NCI-H774 (cell line): ENCODE measurements at places on chromosomes 3 and 15.

DNA sequence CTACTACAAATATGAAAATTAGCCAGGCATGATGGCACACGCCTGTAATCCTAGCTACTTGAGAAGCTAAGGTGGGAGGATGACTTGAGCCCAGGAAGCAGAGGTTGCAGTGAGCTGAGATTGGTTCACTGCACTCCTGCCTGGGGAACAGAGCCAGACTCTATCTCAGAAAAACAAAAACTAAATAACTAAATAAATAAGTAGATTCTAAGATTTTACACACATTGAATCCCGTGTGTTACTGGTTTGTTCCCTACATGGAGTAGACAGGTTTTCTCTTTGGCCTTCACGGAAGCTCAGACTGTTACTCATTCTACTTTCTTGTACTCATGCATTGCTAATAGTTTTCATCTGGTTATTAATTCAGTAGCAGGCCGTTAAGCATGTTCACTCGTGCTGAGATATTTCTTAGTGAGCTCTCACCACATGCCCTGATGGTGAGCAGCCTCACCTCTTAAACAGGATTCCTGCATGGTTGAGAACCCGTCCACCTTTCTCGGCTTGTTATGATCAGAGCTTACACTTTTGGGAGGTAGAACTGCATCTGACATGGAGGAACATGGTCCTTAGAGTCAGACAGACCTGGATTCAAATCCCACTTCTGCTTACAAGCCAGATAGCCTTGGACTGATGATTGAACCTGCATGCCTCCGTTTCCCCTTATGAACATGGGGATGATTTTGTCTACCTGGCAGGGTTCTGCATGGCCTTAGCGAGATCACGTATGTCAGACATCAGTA is 49.1 kb downstream of the CMTM7 start:
- DNase-seq: no peak

DNA sequence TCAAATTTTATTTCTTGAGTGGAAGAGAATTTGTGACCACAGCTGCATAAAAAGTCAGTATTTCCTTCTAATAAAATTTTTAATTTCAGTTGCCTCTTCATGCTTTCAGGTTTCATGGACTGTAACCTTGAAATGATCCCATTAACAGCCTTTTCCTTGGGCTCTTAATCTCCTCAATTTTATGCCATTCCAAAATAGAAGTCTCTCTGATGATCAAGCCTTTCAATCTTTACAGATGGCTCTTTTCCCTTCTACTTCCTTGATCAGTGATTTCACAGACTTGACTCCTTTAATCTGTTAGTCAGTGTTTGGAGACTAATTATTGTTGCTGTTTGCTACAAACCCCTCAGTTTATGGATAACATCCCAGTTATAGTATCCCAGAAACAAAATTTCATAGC is 11.9 kb downstream of the TSC22D2 start:
- no peak for DNase-seq

- DNase-seq: peak; percentile 45
Measured at GRCh38 chr15:43518197-43518761, 871 bp downstream of the MAP1A start.

DNA sequence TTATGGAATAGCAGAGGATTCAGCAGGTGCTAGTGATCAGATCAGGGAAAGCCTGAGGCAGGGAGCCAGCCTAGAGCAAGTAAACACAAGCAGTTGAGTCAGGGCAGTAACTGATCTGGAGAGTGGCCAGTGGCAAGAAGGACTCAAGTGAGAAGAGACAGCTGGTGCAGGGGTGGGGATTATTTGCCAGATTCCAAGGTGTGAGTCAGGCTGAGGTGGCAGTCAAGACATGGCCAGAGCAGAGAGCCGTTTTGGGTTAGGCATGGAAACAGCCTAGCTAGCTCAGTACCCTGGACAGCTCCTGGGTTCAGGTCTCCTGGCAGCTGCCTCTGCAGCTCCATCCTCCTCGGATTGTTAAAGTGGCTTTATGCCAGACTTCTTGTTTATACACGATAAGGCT is 281.9 kb upstream of the ONECUT1 start:
- no peak for DNase-seq

GRCh38 chr3:95752199-95752598 is 1062.2 kb upstream of the EPHA6 start:
- DNase-seq: no peak

GRCh38 chr15:38129531-38130204 is 123.0 kb upstream of the SPRED1 start:
- DNase-seq: no peak

GRCh38 chr15:41347236-41347635 is 14.6 kb downstream of the NUSAP1 start:
- no peak for DNase-seq

- DNase-seq: no peak
Measured at GRCh38 chr3:123067689-123068600, 1.1 kb downstream of the PDIA5 start.

DNA sequence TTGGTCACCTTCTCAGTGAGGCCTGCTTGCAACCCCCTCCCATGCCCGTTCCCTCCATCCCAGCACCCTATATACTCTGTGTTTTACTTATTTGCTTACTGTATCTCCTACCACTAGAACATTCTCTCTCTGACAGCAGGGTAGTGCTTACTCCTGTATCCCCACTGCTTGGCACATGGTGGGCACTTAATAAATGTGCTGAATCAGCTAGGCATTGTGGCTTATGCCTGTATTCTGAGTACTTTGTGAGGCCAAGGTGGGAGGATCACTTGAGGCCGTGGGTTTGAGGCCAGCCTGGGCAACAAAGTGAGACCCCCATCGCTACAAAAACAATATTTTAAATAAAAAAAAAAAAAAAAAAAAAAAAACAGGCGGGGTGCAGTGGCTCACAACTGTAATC is 7.6 kb upstream of the SHISA5 start:
- DNase-seq: no peak

DNA sequence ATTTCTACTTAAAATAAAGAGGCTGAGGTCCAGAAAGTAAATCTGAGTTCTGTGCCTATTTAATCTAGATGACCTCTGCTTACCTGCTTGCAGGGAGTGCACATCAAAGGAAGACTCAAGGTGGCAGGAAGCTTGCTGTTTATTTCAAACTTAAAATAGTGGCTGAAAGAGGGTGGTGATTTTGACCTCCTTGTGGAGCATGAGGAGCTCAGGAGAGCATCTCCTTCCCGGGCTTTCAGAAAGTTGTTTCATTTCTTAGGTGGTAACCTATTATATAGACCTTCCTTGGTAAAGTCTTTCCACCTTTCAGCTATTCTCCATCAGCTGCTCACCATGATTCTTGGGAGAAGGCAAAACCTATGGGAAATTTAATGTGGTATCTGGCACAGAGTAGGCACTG is 494 bp downstream of the GCSAM start:
- no peak for DNase-seq

DNA sequence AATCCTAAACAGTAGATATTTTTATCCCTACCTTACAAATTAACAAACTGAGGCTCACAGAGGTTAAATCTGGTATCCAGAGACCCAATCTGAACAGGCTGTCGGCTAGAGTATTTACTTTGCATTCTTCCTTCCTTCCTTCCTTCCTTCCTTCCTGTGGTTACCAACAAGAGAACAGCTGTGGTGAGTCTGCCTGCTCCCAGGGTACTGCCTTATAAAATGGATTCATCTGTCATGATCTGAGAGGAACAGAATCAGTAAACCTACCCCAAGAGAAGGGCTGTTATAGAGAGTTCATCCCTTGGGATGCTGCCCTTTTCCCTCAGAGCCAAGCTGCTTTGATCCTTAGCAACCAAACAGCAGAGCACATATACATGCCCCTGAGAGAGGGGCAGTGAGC is 3.6 kb downstream of the GADL1 start:
- no peak for DNase-seq

GRCh38 chr3:79018671-79019136 is 749.1 kb downstream of the ROBO1 start:
- DNase-seq: no peak

DNA sequence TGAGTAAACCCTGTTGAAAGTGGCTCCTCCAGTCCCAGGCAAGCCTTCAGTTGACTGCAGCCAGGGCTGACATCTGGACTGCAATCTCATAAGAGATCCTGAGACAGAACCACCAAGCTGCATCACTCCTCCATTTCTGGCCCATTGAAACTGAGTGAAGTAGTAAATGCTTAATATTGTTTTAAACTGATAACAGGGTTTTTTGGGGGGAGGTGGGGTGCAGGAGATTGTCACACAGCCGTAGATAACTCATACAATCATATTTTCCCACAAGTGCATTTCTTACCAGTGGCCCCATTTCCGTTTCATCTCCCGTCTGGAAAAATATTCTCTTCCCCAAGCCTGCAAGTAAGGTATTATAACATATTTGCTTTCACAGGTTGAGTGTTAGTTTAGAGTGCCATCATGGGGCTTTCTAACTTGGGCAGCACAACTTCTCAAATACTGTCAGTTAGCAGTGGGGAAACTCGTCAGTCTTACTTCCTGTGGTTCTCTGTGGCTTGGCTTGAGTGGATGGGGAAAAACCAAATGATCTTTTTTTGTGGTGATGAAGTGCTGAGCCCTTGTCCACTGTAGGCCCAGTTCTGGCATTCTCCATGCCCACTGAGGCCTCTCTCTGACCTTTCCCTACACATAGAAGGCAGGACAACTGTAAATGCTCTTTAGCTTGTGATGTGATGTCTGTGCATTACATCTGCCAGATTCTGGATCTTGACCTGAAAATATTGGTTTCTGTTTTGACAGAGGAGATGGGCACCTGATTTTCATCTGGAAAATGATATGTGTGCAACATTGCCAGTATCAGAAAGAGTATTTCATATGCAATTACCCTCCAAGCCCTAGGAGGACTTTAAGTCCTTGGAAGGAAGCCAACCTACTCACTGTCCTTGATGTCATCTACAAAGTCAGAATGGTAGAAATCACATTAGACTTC is 90.1 kb upstream of the BHLHE40 start:
- DNase-seq: no peak

- DNase-seq: peak; percentile 32
Measured at GRCh38 chr3:56415652-56416051, 52.6 kb downstream of the ERC2 start.

GRCh38 chr3:142459929-142460328 is 12.1 kb upstream of the XRN1 start:
- no peak for DNase-seq

GRCh38 chr3:43718296-43718695 is 27.6 kb downstream of the ABHD5 start:
- DNase-seq: no peak

DNA sequence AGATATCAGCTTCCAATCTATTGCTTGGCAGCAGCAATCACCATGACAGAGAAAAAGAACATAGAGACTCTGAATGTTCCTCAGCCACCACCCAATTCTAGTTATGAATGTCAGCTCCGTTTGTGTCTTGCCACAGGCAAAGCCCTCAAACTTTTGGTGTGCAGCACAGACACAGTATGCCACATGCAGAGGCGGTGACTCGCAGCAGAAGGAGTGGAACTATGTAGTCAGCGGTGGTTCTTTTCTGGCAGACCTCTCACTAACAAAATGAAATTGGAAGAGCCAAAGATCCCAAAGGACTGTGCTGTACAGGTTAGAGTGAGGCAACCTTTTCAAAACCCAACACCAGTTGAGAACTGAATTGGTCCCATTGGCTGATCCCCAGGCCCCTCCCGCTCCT is 220.9 kb downstream of the SLC9A9 start:
- DNase-seq: no peak

GRCh38 chr15:32828507-32829186 is 110.8 kb downstream of the GREM1 start:
- DNase-seq: no peak

- DNase-seq: no peak
Measured at GRCh38 chr3:58999134-58999773, 50.6 kb downstream of the CFAP20DC start.

GRCh38 chr3:4956738-4957137 is 22.5 kb upstream of the BHLHE40 start:
- DNase-seq: no peak

- DNase-seq: no peak
Measured at GRCh38 chr3:102200126-102200525, 234.7 kb upstream of the ZPLD1 start.

- no peak for DNase-seq
Measured at GRCh38 chr3:108202080-108202479, 20.1 kb downstream of the IFT57 start.

- DNase-seq: no peak
Measured at GRCh38 chr3:12681089-12681942, 17.4 kb upstream of the RAF1 start.

GRCh38 chr15:73865904-73866303 is 7.5 kb upstream of the TBC1D21 start:
- DNase-seq: no peak

DNA sequence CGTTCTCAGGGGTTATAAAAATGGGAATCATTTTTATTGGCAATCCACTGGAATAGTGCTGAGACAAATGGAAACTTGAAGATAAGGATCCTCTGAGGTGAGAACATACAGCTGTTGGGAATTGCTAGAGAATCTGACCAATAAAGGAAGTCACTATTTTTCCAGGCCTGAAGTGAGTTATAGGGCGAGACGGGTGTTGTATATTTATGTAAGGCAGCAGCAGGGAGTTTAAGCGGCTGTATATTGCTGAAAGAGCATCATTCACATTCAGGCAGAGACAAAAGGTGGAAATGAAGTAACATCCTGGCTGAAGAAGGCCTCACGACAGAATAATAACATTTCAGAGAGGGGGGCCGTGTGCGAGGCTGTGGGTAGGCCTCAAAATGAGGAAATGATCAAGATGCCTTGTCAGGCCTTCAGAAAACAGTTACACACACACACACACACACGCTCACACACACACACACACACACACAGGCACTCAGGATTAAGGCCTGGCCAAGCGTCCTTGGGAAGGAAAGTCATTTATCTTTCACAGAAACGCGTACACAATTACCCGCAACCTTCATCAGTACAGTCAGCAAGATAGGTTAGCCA is 964.9 kb upstream of the NR2F2 start:
- no peak for DNase-seq

GRCh38 chr15:57667171-57667849 is 39.2 kb upstream of the POLR2M start:
- DNase-seq: no peak

DNA sequence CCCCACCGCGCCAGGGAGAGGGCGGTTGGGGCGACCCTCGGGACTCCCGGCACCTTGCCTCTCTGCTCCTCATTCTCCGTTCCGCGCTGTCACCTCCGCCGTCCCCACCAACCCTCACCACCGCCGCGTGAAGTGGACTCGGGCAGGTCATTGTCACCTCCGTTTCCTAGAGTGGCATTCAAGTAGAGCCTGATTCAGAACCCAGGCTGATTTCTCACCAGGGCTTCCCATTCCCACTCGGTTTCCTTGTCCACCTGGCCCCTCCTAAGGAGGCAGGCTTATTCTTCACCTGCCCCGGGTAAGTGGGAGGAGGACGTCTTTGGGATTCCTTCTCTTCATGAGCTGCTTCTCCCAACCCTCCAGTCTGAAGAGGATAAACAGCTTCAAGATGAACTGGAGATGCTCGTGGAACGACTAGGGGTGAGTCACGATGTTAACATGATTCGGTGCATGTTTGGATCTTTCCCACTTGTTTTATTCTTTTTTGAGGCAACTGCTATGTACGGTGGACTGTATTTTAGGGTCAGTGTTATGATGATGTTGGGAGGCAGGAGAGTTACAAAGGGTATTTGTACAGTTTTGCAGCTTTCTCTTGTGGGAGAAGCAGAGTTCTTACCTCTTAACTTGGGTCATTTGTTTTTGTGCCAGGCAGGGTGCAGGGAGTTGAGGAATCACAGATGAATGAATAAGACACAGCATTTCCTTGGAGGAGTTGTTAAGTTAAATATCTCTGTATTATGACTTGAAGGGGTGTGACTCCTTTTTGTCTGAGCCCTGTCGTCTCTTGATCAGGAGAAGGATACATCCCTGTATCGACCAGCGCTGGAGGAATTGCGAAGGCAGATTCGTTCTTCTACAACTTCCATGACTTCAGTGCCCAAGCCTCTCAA is 692 bp downstream of the PSMD2 start:
- DNase-seq: no peak
